Activated CD4-positive, alpha-beta T cell treated with anti-CD3 and anti-CD28 coated beads, Interleukin-2, amount 50 U/mL, for 16 hours (primary cell): ENCODE measurements at places on chromosomes 11 and 22.

- peak; percentile 51 for DNase-seq
Measured at GRCh38 chr22:36986242-36986821, 32.9 kb downstream of the TST start.

DNA sequence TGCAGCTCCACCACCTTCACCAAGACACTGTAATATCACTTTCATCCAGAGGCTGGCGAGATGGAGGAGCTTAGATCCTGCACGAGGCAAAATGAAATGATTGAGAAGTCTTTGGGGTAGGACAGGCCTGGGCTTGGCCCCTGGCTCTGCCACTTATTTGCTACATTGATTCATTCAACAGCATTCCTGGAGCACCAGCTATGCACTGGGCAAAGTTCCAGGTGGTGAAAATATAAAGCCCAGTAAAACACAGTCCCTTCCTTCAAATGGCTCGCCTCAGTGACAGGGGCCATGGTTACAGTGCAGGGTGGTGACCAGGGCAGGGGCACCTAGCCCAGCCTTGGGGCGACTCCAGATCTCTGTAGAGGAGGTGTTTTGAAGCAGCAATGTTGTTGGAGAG, 19.7 kb downstream of the ALX4 start:
- no peak for DNase-seq

GRCh38 chr11:77375107-77375506, 73.6 kb upstream of the GDPD4 start:
- no peak for DNase-seq

DNA sequence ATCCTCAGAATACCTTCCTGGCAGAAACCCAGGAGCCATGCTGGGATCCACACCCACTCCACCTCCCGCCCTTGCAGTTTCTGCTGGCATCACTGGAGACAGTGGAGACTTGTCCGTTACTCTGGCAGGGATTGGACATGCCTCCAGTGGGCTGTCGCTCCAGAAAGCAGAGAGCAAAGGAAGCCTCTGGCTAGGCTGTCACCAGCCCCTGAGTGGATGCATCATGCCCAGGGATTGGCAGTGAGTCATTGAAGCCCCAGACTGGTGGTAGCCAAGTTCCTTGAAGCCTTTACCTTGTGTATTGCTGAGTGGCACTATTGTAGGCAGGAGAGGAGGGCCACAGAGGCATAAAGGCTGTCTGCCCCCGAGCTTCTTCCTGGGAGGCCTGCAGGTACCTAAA, 34.8 kb upstream of the E2F8 start:
- DNase-seq, result no peak

GRCh38 chr22:48116871-48117270, 1354.4 kb downstream of the TBC1D22A start:
- no peak for DNase-seq

- no peak for DNase-seq
Measured at GRCh38 chr22:36151006-36151595, 9.5 kb downstream of the APOL3 start.

DNA sequence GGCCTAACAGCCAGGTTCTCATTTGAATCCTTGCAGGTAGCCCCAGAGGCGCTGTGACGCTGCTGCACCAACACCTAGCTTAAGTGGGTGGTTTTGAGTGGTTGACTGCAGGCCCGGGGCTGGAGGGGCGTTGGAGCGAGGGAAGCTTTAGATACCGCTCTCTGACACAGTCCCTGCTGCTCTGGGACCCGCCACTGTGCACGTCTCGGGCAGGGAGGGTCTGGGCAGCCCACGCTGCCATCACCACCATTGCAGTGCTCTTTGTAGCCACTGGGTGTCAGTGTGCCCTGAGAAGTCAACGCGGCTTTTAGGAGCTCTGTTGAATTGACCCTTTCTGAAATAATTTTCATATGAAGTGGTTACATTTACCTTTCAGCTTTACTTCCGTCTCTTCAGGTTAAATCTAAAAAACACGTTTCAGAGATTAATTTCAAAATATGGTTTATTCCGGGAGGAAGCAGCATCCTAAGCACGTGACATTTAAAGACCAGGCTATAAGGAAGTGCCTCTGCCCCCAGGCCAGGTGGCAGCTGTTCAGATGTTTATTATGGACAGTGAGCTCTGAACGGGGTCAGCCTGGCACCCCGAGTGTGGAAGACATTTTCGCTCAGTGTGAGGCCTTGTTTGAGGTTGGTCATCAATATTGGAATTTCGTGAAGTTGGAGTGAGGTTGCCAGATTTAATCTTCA, 30.9 kb upstream of the PARVB start:
- peak; percentile 67 for DNase-seq

DNA sequence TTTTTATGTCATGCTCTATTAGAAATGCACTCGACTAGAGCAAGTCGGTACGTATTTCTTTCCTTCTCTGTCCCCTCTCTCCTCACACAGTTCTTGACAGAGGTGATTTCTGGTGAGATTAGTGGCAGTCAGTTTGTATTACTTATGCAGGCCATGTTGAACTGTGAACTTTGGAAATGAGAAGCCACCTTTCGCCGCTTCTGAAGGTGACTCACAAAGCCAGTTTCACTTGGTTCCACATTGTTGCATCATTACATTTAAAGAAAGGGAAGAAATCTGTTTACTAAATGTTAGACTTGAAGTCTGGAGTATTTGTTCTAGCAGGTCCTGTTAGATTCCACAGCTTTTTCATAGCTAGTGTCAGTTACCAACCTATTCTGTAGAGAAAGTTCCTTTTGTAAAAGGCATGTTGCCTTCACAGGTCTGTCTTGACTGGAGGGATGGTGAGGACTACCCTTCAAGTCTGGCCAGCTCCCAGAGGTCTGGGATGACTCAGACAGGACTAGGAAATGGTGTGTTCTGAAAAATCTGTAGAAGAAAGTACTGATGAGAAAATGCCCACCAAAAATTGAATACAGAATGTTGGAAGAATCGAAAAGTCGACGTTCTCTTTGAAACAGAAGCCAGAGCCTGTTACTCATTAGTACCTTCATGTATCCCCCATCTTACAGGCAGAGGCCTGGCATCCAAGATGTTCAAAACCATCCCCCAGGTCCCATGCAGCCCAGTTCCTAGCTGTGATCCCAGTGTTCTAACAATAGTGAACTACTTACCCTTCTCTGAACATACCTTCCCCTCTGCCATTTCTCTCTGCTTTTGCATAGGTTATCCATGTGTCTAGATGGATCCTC, 181.4 kb downstream of the DBX1 start:
- DNase-seq, result peak; percentile 69

GRCh38 chr11:26418386-26418912, 86.5 kb downstream of the ANO3 start:
- no peak for DNase-seq

DNA sequence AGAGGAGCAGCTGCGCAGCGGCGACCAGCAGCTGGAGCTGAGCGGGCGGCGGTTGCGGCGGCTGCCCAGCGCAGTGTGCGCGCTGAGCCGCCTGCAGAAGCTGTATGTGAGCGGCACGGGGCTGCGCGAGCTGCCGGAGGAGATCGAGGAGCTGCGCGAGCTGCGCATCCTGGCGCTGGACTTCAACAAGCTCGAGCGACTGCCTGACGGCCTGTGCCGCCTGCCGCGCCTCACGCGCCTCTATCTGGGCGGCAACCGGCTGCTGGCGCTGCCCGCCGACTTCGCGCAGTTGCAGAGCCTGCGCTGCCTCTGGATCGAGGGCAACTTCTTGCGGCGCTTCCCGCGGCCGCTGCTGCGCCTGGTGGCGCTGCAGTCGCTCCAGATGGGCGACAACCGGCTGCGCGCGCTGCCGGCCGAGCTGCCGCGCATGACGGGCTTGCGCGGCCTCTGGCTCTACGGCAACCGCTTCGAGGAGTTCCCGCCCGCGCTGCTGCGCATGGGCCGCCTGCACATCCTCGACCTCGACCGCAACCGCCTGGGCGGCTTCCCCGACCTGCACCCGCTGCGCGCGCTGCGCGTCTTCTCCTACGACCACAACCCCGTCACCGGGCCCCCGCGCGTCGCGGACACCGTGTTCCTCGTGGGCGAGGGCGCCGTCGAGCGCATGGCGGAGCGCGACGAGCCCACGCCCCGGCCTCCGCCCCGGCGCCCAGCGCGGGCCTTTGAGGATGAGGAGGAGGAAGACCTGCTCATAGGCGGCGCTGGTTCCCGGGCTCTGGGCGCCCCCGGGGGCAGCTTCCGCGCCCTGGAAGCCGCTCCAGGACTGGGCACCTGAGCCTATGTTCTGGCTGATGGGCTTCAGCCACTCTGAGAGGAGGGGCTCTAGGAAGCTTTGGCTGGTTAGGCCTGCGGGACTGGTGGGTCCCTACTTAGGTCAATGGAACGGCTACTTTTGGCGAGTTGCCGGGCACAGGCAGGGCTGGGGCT, 787 bp downstream of the LRRC10B start:
- peak; percentile 86 for DNase-seq

DNA sequence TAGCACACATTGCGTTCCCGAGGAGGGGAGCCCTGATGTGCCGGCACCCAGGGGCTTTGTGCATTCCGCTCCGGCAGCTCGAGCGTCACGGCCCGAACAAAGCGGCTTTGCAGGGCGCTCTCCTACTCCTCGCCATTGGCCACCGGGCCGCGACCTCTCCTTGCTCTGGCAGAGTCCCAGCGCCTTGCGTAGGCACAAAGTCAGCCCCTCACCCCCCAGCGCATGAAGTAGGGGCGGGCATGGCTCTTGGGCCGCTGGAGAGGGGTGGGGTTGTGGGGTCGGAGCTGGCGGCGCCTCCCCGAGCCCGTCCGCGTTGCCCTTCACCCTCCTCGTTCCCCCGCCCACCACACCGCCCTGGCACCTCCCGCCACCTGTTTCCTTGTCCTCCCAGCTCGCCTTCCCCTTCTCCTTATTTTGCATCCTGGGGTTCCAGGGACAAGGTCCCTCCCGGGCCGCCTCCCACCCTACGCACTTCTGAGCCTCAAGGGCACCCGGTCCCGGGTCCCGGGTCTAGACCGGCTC, 753 bp upstream of the PPARA start:
- DNase-seq, result peak; percentile 16

DNA sequence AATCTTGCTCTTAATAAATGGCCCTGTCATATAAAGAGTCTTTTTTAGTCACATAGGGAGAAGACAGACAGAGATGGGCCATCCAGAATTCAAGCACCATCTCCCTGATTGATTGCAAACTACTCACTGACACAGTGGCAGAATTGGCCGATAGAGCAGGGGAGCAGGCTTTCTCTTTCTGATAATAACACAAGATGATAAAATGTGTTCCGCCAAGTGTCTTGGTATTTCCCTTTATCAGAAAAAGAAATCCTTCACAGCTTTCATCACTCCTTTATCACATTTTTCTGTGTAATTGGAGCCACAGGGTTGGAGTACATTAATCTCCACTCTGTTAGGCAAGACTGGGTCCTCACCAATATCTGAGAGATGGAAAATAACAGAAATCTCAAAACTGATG, 406.0 kb downstream of the TMEM135 start:
- DNase-seq, result no peak
